ENCODE measurements at places on chromosomes 2 and 18.

- DNase-seq: no peak
These were observed 65.9 kb upstream of the WIPF1 start for GRCh38 chr2:174663550-174663949.

GRCh38 chr18:40120796-40121391, 1834.1 kb upstream of the PIK3C3 start:
- no peak for DNase-seq

DNA sequence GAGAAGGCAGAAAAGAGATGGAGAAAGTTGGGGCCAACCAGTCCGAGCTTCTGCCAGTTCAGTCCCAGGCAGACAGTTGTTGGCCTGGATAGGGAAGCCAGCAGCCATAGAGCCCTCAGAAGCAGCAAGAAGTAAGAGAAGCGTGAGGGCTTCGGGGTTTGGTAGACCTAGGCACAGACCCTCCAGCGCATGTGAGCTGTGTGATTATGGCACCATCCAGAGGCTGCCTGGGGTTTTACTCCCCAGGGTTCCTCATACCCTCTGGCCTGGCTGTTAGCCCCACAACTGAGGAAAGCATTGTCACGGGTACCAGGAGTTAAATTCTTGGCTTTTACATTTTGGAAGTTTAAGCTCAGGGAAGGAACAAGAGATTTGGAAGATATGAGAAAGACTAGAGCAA, 93.7 kb upstream of the RAB6C start:
- no peak for DNase-seq

DNA sequence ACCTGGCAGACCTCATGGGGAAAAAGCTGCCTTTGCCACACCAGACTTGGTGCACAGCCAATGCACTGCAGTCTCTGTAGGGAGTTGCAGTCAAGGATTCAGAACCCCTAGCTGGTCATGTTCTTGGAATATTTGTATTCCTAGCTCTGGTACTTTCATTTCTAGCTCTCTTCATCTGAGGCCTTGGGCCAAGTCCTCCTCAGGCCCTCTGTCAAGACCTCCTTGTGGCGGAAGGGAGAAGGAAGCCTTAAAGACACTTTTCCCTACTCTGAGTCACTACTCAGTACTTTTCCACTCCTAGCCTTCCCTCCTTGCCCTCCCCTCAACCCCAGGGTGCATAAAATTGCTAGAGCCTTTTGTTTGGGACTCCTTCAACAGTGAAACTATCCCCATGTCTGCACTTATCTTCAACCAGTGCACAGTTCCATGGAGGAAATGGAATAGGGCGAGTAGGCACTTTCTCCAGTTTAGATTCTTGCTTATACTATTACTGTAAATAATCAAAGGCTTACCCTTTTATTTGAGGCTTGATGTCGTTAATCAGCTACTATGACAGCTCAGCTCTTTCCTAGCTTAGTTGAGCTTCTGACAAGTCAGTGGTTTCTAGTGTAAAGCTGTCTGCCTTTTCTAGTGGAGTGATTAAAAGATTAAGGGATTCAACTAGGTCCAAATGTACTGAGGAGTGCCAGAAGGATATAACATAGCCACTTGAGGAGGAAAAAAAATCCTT, 15.8 kb downstream of the M1AP start:
- no peak for DNase-seq

- no peak for DNase-seq
These were observed 167.8 kb upstream of the LYPD1 start for GRCh38 chr2:132837769-132838168.

DNA sequence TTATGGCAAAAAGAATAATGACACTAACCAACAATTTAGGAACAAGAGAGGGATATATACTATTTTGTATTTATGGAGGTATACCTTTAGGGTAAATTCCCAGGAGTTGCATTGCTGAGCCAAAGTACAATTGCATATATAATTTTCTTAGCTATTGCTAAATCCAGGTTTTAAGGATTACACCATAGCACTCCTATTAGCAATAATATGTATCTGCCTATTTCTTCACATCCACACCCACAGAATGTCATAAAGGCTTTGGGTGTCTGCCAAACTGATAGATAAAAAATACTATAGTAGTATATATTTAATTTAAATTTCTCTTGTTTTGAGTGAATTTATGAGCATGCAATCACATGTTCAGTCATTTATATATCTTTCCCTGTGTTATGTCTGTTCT, 11.5 kb upstream of the SERPINB13 start:
- no peak for DNase-seq

Measured in CD4-positive, alpha-beta T cell treated with Interleukin-17A for 1 hour (primary cell).